ENCODE measurements at places on chromosomes 12 and 14.

- DNase-seq: no peak
Observed at GRCh38 chr12:1622406-1622805, 6.6 kb upstream of the WNT5B start.

GRCh38 chr12:114681116-114681871 is 2.7 kb downstream of the TBX3 start:
- DNase-seq: peak; percentile 57

- no peak for DNase-seq
Observed at GRCh38 chr14:101947577-101947903, 16.8 kb upstream of the DYNC1H1 start.

GRCh38 chr12:25725931-25726330 is 172.8 kb upstream of the LMNTD1 start:
- no peak for DNase-seq

- DNase-seq: peak; percentile 45
Observed at GRCh38 chr14:52015411-52016030, 26.2 kb downstream of the RTRAF start.

- DNase-seq: no peak
Observed at GRCh38 chr12:49403971-49404450, 36.7 kb downstream of the SPATS2 start.

GRCh38 chr14:35934499-35934898 is 108.4 kb downstream of the BRMS1L start:
- no peak for DNase-seq

DNA sequence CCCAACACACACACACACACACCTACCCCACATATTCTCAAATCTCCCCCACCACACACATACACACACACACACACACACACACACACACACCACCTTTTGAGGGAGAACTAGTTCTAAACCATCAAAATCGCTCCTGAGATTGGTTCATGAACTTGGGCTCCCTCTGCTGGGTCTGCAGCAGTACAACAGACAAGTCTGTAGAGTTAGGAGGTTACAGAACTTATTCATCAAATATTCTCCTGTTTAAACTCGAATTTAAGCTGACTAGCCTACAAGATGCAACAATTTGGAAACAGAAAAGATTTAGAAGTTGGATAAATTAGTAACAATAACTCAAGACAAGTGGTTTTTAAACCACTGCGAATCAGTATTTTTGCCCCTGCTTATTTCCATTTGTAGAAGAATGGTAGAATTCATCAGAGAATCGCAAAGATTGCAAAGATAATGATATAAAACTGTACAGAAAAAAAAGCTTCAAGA is 136.4 kb upstream of the USP15 start:
- DNase-seq: peak; percentile 63

DNA sequence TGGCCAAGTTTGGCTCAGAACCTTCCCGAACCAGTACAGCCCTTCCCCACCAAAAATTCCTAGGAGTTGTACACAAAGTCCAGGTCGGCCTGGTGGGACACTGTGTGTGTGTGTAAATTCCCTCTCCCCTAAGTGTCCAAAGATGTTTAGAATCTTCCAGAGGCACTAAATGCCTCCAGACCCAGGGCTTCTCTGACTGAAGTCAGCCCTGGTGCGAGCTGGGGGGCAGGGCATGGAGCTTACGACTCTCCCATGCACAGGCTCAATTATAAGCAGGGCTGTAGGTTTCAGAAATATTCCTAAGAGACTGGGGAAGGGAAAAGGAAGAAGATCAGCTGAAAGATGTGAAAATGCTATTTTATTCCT is 106.9 kb upstream of the ATF7IP start:
- no peak for DNase-seq

GRCh38 chr12:67702136-67702535 is 53.6 kb downstream of the DYRK2 start:
- DNase-seq: no peak

- no peak for DNase-seq
Observed at GRCh38 chr12:88733008-88733407, 152.7 kb upstream of the KITLG start.

GRCh38 chr12:91289906-91290305 is 107.3 kb upstream of the DCN start:
- DNase-seq: no peak

GRCh38 chr12:47910486-47910885 is 5.7 kb upstream of the VDR start:
- peak; percentile 20 for DNase-seq

- DNase-seq: no peak
Observed at GRCh38 chr12:45827974-45828373, 98.5 kb downstream of the ARID2 start.

DNA sequence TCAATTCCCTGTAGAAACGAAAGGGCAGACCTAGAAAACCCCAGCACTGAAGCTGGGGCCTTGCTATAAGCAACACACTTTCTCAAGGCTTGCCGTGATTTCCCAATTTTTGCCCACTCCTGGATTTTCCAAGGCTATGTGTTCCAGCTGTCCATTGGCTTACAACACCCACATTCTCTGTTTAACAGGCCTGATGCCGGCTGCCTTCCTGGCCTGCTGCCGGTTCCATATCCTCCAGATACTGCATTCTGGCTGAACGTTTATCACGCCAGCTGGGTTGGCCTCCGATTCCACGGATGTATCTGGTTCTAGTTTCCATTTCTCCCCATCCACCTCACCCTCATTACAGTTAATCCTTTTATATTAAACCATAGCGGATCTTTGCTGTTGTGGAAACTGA is 2.0 kb upstream of the PCNX1 start:
- peak; percentile 40 for DNase-seq

- DNase-seq: no peak
Observed at GRCh38 chr12:4346931-4347330, 25.9 kb downstream of the TIGAR start.

DNA sequence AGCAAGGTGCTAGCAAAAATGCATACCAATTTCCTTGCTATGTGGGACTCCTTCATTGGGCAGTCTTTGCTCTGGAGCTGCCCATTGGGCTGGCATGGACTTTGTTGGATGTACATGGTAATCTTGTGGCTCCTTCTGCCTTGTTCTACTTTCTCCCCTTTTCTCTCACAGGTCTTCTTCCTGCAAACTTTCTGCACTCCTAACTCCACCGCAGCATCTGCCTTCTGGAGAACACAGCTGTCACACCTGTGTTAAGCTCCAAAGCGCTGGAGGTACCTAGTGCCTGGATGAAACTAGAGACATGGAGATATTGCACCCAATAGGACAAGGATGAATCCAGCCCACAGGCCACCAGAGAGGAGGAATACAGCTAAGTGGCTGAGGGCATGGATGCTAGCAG is 60.7 kb upstream of the CCND2 start:
- no peak for DNase-seq

DNA sequence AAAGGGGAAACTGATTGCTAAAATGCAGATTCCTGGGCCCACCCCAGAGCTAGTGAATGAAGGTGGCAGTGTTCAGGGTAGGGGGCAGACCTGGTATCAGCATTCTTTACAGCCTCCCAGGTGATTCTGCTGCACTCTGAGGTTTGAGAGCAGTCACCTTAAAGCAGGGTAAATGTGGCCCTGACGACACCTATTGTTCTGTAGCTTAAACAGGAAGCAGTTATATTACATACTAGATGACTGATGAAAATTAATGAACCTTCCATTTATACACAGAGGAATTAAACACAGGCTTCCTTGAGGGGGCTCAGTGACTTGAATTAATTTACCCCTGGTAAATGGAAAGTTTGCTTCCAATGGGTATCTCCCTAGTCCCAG is 25.3 kb downstream of the NUAK1 start:
- DNase-seq: no peak

DNA sequence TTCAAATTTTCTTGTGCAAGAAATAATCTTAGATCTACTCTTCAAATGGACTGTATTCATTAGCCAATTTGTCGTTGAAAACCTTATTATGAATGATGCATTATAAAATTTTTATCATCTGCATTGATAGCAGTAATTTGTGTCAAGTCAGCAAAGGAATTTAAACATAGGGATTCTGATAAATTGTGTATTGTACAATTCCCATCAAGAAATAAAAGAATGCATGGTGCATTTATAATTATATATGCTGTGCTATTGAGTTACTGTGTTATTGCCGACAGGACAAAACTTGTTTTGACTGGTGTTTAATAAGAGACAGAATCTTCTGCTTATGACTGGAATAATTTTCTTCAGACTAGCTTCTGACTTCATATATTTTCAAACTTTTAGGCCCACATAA is 3.1 kb upstream of the BCDIN3D start:
- no peak for DNase-seq

GRCh38 chr12:58433959-58434358 is 486.3 kb downstream of the LRIG3 start:
- peak; percentile 78 for DNase-seq

- DNase-seq: peak; percentile 8
Observed at GRCh38 chr12:52524898-52525591, 4.9 kb upstream of the KRT5 start.
